Adrenal gland (tissue), 19 donors: ENCODE measurements at places on chromosomes 13 and 19.
A peak's percentile ranks its signal among the peaks of the same experiment; 100 is the strongest.

DNA sequence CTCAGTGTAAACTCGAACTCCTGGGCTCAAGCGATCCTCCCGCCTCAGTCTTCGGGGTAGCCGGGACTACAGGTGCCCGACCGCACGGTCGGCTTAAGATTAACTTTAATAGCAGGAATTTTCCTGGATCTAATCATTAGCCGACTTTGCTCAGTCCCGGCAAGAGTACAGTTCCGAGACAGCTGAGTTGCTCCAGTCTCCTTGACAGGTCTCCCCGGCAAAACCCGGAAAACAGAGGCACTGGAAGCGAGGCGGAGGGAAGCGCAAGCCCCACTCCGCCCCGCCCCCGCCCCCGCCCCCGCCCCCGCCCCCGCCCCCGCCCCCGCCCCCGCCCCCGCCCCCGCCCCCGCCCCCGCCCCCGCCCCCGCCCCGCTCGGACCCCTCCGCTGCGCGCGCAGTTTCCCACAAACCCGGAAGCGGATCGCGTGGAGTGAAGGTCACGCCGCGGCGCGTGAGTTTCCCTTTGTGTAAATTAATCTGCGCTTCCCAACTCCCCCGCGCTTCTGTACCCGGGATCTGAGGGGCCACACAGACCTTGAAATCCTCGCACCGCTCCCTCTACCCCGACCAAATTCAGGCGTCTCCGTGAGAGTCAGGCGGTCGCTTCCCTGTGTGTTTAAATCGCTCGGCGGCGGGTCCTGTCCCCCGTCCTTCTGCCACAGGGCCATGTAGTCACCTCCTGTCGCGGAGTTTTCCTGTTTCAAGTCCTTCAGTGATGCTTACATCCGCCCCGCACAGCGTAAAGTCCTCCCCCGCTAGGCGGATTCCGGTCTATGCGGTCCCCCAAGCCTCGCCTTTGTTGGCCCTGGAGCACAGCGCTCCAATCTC lies at the start of gene ZNF480:
ZNF480 (plus strand) TSS at position 397 of the 828 bp plus-strand sequence. CDS start 3,244 bp downstream, outside the sequence.
- H3K4me1 ChIP-seq = peaks cover 11% of the 10 kb centered on the region
- H3K36me3 ChIP-seq = no peaks in the 10 kb centered on the region
- peak; percentile 90 for DNase-seq
- peak within 1 kb of the TSS; percentile 95 for H3K27ac ChIP-seq

GRCh38 chr13:90238413-90238812 lies 1109.1 kb upstream of the MIR17HG start:
- H3K27ac ChIP-seq = no peak overlapping the region
- no peaks in the 10 kb centered on the region for H3K36me3 ChIP-seq
- DNase-seq = no peak
- H3K4me1 ChIP-seq = no peaks in the 10 kb centered on the region
- H3K27me3 ChIP-seq = no peaks in the 10 kb centered on the region
- no peak overlapping the region for H3K4me3 ChIP-seq

GRCh38 chr13:110010404-110011138 lies 224.2 kb upstream of the IRS2 start:
- H3K27ac ChIP-seq = no peak overlapping the region
- DNase-seq = no peak
- no peak overlapping the region for H3K4me3 ChIP-seq
- H3K4me1 ChIP-seq = no peaks in the 10 kb centered on the region
- no peaks in the 10 kb centered on the region for H3K27me3 ChIP-seq
- no peaks in the 10 kb centered on the region for H3K36me3 ChIP-seq

- H3K4me1 ChIP-seq = no peaks in the 10 kb centered on the region
- no peaks in the 10 kb centered on the region for H3K36me3 ChIP-seq
- H3K27ac ChIP-seq = no peak overlapping the region
- H3K27me3 ChIP-seq = no peaks in the 10 kb centered on the region
- DNase-seq = no peak
Observed at GRCh38 chr13:88196106-88196505, 524.9 kb downstream of the SLITRK5 start.

DNA sequence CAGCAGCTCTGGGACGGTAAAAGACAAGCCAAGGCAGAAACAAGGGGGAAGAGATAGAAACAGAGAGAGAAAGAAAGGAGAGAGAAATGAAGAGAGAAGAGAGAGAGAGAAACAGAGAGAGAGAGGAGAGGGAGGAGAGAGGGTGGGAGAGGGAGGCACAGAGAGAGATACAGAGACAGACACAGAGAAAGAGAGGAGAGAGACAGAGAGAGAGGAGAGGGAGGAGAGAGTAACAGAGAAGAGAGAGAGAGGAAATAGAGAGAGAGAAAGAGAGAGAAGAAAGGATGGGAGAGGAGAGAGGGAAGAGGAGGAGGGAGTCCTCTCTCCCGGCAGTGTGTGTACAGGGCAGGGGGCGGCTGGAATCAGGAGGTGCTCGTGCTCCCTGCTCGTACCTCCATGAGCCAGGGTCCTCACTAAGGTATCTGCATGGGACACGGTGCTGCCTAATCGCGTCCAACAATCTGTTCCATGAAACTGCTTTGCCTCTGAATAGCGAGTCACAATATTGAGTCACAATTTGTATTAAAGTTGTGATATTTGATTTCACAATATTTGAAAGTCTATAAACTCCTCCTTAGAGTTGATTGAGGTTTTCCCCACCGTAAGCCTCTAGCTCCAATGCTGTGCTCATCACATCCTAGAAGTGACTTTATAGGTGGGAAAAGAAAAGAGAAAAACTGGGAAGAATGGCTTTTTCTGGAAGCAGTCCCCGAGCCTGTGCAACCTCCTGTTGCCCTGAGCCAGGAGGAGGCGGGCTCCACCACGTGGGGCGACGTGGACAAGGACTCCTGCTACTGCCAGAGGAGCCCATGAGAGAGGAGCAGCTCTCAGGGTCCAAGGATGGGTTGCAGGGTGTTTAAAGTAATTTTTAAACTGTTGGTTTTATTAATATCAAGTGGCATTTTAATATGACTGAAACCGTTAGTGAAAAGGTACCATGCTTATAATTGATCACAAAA lies 81.7 kb upstream of the ARHGEF7 start:
- no peaks in the 10 kb centered on the region for H3K4me1 ChIP-seq
- H3K27me3 ChIP-seq = no peaks in the 10 kb centered on the region
- no peak for DNase-seq
- H3K27ac ChIP-seq = no peak overlapping the region
- no peak overlapping the region for H3K4me3 ChIP-seq

DNA sequence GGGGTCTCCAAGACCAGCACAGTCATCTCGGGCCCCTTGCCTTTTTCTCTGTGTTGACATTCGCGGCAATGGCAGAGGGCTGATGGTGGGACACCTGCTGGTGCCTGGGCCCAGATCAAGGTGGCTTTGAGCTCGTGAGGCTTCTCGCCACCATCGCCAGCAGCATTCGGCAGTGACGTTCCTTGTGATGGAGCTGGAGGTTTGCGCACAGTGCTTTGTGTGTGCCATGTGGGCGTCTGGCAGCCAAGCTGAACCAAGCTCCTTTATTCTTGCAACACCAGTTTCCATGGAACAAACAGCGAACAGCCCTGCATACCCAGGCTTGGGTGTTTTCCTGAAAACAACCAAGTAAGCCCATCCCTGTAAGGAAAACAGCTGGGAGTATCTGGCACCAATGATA lies 9.1 kb upstream of the TMEM255B start:
- no peaks in the 10 kb centered on the region for H3K4me1 ChIP-seq
- no peak for DNase-seq
- no peak overlapping the region for H3K4me3 ChIP-seq
- H3K27me3 ChIP-seq = no peaks in the 10 kb centered on the region
- no peaks in the 10 kb centered on the region for H3K36me3 ChIP-seq

DNA sequence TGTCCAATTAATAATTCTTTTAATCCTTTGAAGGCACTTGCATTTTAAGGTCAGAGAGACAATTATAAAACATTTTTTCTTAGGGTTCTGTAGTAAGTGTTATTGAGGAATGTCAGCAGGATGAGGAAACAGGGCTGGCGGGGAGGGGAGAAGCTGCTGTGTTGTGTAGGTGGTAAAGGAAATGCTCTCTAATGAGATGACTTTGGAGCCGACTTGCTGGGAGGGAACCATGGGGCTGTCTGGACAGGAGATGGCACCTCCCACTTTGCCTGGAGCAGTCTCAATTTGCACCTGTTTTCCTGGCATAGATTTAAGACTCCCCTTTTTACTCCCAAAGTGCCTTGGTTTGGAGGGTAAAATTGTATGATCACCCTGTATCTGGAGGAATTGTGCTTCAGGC lies 230.4 kb downstream of the ATP8A2 start:
- H3K4me1 ChIP-seq = no peaks in the 10 kb centered on the region
- H3K4me3 ChIP-seq = no peak overlapping the region
- no peak overlapping the region for H3K27ac ChIP-seq

- no peaks in the 10 kb centered on the region for H3K36me3 ChIP-seq
- peak; percentile 97 for DNase-seq
- no peaks in the 10 kb centered on the region for H3K27me3 ChIP-seq
- no peak overlapping the region for H3K27ac ChIP-seq
- H3K4me1 ChIP-seq = peaks cover 15% of the 10 kb centered on the region
Observed at GRCh38 chr19:8240274-8241229, 31.4 kb downstream of the CERS4 start.

DNA sequence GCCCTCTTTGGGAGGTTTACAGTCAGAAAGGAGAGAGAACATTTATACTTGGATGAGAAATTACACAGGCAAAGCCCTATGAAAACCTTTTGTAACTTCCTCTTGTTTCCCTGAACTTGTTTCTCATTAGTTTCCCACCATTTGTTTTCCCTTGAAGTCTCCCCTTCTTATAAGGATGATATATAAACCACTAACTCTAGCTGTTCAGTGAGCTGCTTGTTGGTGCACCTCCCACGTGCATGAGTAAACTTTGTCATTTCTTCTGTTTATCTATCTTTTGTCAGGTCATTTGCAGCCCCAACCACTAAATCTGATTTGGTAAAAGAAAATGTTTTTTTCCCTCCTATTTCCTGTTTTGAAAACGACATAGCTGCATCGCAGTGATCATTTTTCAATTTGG lies 919.9 kb downstream of the SLITRK1 start:
- H3K27ac ChIP-seq = no peak overlapping the region
- H3K27me3 ChIP-seq = no peaks in the 10 kb centered on the region
- no peaks in the 10 kb centered on the region for H3K4me1 ChIP-seq
- DNase-seq = no peak
- H3K36me3 ChIP-seq = no peaks in the 10 kb centered on the region

- no peaks in the 10 kb centered on the region for H3K4me1 ChIP-seq
- no peak overlapping the region for H3K27ac ChIP-seq
- no peaks in the 10 kb centered on the region for H3K36me3 ChIP-seq
- no peaks in the 10 kb centered on the region for H3K27me3 ChIP-seq
- H3K4me3 ChIP-seq = no peak overlapping the region
- no peak for DNase-seq
Observed at GRCh38 chr13:63184693-63185092, 1769.0 kb upstream of the PCDH20 start.

DNA sequence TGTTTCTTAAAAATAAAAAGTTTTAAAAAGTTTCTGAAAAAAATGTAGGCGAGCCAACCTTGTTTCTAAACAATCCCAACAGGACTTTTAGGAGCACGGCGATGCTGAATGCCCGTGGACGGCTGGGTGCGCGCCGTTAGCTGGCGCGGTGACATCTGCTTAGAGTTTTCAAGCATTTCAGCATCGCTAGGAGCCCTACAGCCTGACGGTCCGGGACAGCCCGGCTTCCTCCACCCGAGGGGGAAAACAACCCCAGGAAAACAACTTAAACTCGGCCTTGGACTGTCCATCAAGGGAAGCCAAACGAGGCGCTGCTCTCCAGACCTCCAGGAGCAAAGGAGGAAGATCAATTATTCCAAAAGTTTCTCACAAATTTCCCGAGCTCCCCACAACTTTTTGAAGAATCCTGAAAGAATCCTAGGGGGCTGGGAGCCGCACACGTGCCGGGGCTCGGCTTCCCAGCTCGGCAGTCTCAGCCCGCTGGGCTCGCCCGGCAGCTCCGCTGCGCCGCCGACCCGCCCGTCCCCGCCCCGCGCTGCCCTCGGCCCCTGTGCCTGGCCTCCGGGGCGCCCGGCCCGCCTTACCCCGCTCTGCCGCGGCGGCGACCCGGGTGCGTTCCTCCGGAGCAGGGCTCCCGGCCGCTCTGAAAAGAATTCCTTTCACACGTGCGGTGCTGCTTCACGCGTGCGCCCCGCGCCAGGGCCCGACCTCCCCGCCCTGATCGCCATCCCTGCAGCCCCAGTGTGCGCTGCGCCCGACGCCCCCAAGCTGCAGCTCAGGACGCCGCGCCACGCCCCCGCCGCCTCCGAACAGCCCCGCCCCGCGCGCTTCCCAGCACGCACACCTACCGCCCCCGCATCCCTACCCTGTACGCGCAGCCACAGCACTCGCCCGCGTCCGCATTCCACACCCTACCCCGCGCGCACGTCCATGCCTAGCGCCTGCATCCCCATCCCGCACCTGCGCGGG lies at the start of gene GJA3:
GJA3 (minus strand) TSS at position 747 of the 969 bp plus-strand sequence. CDS start 17,764 bp downstream, outside the sequence.
- DNase-seq = no peak
- H3K27me3 ChIP-seq = peaks cover 74% of the 10 kb centered on the region
- no peak within 1 kb of the TSS for H3K4me3 ChIP-seq
- peaks cover 13% of the 10 kb centered on the region for H3K4me1 ChIP-seq
- no peaks in the 10 kb centered on the region for H3K36me3 ChIP-seq

GRCh38 chr19:1923319-1923718 lies 17.7 kb upstream of the CSNK1G2 start:
- H3K4me3 ChIP-seq = no peak overlapping the region
- no peaks in the 10 kb centered on the region for H3K36me3 ChIP-seq
- DNase-seq = no peak
- H3K27me3 ChIP-seq = no peaks in the 10 kb centered on the region

GRCh38 chr19:10568062-10568825 lies 535 bp downstream of the CDKN2D start:
- DNase-seq = peak; percentile 38
- peak overlapping the region; percentile 11 for H3K4me3 ChIP-seq
- H3K36me3 ChIP-seq = no peaks in the 10 kb centered on the region
- H3K27me3 ChIP-seq = no peaks in the 10 kb centered on the region
- peak overlapping the region; percentile 65 for H3K27ac ChIP-seq

DNA sequence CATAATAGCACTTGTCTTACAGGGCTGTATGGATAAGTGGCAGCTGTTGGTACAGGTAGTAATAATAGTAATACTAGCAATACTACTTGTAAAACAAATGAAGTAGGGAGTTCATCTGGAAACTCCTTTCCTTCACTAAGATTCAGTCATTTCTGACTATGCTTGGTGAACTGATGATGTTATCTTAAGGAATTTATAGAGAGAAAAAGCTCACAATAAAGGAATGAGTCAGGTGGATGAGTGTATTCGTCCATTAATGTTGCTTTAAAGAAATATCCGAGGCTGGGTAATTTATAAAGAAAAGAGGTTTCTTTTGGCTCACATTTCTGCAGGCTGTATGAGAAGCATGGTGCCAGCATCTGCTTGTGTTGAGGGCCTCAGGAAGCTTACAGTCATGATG lies 477.3 kb downstream of the KLF12 start:
- no peaks in the 10 kb centered on the region for H3K4me1 ChIP-seq
- H3K4me3 ChIP-seq = no peak overlapping the region
- no peak for DNase-seq
- no peaks in the 10 kb centered on the region for H3K27me3 ChIP-seq
- H3K36me3 ChIP-seq = no peaks in the 10 kb centered on the region

- no peaks in the 10 kb centered on the region for H3K36me3 ChIP-seq
- peak overlapping the region; percentile 62 for H3K4me3 ChIP-seq
- no peak overlapping the region for H3K27ac ChIP-seq
Observed at GRCh38 chr19:42175952-42176648, 41.4 kb downstream of the DEDD2 start.
